ENCODE measurements at places on chromosomes 7 and 10.

DNA sequence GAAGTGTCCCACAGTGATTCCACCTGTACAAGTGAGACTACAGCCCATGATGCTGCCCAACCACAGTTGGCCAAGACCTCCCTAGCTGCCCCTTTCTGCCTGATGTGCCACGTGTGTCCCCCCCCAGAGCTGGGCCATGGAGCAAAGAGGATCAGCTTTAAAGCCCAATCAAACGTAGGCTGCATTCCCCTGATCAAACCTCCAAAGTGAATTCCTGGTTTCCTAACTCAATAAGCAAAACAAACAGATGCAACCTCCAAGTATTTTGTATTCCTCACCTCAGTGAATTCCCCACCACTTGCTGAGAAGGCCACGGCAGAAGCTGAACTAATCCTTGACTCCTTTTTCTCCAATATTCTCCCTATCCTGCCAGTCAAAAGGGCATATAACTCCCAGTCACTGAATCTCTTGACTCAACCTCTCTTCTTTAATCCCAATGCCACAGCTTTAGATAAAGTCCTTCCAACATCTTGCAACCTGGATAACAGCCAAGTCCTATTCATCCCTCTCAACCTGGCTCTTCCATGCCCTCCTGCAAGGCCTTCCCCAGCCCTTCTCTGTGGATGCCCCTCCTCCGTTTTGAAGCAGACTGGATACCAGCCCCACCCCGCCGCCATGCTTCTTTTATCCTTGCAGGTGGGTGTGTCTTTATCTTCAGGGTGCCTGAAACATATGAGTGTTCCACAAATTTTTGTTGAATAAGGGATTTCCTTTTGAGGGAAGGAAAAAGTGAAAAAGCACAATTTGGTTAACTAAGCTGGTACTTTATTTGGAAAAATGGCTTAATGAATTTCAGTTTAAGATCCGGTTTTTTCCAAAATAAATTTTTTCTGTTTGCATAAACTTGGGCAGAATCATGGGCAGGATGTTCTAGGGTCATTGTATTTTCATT, 285.2 kb upstream of the MKLN1 start:
- no peak for DNase-seq

- DNase-seq: no peak
These were observed 41.2 kb downstream of the CHCHD3 start for GRCh38 chr7:133040674-133041073.

DNA sequence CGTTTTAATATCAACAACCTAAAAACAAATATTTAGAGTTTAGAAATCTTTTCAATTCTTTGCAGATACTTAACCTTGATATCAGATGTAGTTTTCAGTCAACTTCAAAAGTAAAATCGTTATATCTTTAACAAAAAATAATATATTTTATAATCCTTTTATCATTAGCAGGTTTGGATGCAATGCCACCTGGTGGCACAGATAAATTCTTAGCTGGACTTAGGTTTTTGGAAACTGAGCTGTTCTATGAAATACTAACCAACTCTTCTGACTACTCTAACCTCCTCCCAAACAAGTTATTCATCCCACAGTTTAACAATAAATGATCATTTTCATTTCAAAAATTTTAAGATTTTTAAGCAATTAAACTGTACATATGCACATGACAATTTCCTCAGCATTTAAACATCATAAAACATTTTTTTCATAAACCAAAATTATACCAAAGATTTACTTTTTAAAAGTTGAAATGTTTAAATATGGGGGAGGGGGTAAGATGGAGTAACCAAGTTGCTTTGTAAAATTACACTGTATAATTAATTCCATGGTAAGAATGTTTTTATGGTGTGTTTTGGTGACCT, 56.9 kb downstream of the HIBADH start:
- no peak for DNase-seq

DNA sequence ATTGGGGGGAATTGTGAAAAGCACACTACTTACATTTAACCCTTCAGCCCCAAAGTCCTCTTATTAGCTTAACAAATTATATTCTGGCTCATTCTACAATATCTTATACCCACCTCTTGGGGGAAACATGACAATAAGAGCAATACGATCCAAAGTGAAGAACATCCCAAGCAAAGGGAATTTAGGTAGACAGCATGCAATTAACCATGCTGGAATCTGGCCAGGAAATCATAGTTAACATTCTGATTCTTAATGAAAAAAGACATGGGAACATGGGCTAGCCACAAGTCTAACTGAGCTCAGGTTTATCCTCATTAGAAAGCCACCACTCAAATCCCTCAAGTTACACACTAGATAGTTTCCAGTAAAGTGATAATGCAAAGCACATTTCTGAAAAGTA, 241.9 kb upstream of the SLC26A5 start:
- no peak for DNase-seq

GRCh38 chr10:83522881-83523386, 616.4 kb upstream of the GHITM start:
- no peak for DNase-seq

DNA sequence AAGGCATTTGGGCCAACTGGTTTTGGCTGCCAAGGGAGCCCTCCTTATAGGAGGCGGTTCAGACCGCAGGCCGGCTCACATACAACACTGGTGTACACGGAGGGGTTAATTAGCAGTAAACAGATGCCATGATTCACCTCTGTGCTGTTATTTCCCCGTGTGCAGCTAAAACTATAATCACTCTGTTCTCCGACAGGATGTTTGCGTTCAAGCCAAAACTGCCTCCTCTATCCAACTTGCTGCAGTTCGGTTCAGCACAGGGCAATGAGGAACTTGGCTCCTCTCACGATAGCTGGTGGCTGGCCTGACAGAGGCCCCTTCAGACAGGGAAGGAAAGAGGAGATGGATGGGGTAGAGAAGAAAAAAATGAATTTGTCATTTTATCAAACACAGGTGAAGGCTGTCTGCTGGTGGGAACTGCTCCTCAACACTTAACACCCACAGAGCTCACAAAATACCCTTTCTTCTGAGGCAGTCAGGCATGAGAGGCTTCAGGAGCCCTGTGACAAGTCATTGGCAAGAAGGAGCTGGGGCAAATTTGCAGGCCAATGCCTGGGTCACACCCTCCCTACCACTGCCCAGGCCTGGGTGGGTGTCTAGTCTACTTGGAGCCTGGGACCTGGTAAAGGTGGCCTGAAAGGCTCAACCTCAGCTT, 24.0 kb downstream of the KCNMA1 start:
- no peak for DNase-seq

GRCh38 chr10:51488766-51489408, 210.5 kb downstream of the CSTF2T start:
- no peak for DNase-seq

DNA sequence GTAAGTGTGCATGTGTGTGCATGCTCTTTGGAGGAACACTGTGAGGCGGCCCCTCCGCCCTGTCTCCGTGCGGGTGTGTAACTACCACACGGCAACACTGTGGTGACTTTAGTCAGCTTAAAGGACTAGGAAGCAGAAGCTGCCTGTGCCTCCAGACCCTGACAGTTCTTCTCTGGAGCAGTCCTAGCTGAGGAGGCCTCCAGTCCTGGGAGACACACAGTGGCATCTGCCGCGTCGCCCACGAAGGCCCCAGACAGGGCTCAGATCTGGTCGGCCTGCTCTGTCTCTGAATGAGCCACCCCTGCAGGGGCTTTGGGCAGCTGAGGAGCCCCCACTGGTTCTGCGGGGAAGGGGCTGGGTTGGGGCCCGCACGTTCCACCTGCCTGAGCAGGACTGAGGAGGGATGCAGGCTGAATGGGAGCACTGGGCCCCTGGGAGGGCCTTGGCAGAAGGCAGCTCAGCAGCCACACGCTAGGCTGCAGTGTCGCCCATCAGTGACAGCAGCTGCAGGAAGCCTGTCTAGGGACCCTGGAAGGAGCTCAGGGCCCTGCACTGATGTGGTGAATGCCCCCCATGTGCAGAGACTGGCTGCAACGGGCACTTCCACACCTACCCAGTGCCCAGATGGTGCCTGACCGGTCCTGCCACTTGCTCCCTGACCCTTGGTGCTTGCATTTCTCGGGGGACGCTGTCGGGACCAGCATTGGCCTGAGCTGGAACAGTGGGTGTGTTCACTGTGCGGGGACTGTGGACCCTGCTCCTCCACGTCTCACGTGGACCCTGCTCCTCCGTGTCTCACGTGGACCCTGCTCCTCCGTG, 27.3 kb upstream of the KNDC1 start:
- DNase-seq: no peak

DNA sequence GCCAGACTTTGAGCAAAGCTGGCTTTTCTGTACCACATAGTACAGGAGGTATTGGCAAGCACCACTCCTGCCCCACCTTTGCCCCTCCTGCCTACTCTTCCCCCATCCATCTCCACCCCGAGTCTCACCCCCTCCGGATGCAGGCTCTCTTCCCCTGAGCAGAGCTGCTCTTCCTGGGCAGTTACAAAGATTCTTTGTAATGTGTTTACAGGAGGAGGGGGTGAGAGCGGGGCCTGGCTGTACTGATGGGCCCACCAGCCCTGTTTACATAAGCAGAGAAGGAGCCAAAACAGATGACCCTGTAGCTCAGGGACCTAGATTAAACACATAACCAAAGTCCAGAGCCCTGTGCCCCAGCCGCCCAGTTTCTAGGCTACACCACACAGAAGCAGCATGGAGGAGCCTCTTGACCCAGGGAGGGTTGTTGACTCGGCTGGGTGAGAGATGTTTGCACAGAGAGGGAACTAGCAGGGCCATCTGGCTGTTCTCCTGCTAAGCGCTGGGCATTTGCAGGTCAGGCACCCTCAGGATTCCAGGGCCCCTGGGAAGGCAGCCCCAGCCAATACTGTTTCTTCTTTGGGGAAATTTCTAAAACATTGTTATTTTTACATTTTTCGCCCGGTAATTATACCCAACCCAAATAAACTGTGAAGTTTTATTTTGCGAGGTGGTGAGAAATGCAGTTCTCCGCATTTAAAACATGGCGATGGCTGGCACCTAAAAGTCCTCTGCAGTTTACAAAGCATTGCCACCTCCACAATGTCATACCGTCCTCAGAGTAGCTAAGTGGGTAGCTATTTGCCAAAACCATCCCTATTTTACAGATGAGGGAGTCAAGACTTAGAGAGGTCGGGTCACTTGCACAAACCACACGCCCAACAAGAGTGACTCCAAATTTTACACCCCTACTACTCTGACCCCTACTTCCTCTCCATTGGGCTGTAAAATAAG, 11.4 kb upstream of the ZKSCAN1 start:
- no peak for DNase-seq

DNA sequence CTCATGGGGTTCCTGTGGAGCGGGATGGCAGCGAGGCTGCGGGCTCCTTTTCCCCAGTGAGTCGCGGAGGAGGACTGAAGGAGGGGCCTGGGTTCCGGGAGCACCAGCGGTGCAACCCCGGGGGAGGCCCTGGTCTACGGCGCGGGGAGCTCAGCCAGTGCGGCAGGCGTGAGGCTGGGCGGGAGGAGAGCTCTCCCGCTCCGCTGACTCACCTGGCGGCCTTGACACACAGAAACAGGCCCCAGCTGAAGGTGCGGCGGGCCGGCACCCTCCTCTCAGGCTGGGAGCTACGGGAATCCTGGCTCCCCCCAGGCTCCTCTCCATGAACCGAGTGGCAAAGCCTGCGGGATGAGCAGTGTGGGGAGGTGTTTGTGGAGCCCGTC, 6.8 kb upstream of the NOM1 start:
- no peak for DNase-seq

- DNase-seq: peak; percentile 64
These were observed 19.2 kb upstream of the SMO start for GRCh38 chr7:129169171-129169671.

GRCh38 chr10:71725998-71726579, 6.5 kb upstream of the C10orf105 start:
- no peak for DNase-seq

DNA sequence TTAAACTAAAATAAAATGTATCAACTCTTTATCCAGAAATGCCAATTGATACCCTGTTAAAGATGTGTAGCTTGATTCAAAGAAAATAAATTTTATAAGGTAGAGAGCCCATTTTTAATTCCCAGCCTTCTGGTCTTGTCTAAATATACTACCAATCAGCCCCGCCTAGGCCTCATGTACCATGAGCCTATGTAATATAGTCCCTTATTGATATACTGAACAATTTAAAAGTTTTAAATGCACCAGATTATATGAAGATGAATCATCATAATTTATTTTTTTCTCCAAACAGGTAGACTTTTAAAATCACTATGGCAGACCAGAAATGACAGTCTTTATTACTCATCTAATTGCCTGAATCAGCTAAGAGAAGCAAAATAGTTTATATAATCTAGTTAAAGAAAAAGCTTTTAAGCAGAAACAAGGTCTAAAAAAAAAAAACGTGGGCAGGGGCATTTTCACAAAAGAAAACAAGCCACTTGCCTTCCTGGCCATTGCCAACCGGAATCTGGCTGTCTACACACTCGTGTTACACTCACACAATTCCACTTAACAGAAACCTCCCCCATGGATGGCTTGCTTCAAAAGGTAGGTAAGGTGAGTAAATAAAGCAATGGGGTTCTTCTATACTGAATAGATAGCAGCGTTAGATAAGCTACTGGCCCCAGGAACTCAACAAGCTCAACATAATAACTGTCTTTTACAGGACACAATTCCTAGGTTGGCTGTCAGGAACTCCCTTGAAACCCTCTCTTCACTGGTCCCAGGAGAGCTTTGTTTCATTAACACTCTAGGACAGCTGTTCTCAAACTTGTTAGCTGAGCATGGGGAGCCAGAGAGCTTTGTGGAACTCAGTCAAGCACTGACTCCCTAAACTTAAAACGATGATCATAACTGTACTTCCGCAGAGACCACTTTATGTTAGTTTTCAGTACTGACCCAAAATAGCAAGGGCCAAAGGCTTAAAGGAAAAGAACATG, 37.2 kb downstream of the RAPGEF5 start:
- DNase-seq: no peak

- DNase-seq: no peak
These were observed 97.1 kb downstream of the JCAD start for GRCh38 chr10:29962166-29962850.

DNA sequence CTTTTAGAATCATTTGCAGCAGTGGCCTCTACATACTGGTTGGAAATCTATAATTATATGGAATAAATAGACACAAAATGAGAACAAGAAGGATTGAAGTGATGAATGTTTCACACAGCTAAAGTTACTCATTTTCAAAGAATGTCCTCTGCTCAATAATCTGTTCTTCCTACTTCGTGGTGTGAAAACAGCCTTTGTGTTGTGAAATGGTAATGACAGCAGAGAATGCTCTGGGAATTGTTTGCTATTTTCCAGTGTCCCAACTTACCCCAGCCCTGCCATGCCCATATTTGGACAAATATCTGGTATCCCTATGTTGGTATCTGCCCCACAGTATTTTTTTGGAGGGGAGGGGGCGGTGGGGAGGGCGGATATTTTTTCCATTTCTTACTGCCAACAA, 130.4 kb downstream of the GLI3 start:
- no peak for DNase-seq

All from testis (tissue), 5 donors.